ENCODE measurements at places on chromosomes 2 and 18. TPM values are rescaled to one million over a fixed set of nuclear protein-coding genes. Genes with fewer than 3 reads are reported as not detected.

The E2F6 gene
- total RNA-seq, result 15.1 TPM

DNA sequence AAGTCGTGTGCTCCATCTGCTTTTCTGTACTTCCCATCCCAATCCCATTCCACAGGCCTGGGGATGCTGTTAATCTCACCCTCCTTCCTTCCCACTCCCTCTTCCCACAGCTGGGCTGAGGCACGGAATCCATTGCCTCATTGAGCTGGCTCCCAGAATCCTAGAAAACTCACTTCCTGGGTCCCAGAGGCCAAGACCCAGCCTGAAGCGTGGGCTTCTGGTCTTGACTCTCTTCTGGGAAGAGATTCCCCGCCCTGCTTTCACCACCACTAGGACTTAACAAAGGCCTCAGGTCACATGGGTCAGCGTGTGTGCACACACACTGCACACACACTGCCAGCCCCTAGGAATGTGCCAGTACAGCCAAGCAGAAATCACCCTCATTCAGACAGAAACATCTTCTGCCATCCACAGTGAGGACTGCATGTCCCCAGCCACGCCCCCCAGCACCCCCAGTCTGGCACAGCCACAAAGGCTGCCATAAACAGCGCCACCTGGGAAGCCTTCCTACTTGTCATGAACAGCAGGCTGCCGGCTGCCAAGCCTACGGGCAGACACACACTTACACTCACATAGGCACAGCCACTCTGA lies 165.8 kb downstream of the TNS1 start:
- H3K27ac ChIP-seq, result peak overlapping the region; percentile 90
- H3K4me3 ChIP-seq, result no peak overlapping the region
- H3K36me3 ChIP-seq, result peaks cover 37% of the 10 kb centered on the region
- DNase-seq, result no peak

DNA sequence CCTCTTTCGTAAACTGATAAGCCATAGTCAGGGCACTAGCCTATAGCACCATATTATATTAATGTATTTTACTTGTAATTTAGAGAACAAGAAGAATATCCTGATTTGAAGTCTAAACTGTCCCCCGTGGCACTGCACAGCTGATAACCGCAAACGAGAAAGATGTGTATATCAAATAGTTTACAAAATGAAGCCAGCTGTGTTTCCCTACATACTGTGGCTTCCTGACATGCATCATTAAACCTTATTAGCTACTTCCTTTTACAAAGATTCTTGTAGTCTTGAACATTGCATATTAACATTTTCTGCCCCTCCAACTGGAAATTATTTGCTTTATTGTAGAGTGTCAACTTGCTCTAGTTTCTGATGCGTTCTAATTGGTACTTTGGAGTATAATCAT lies 153.5 kb upstream of the NFATC1 start:
- H3K27ac ChIP-seq, result no peak overlapping the region
- H3K4me3 ChIP-seq, result no peak overlapping the region
- H3K36me3 ChIP-seq, result peaks cover 4% of the 10 kb centered on the region
- H3K27me3 ChIP-seq, result no peaks in the 10 kb centered on the region
- no peak for DNase-seq

DNA sequence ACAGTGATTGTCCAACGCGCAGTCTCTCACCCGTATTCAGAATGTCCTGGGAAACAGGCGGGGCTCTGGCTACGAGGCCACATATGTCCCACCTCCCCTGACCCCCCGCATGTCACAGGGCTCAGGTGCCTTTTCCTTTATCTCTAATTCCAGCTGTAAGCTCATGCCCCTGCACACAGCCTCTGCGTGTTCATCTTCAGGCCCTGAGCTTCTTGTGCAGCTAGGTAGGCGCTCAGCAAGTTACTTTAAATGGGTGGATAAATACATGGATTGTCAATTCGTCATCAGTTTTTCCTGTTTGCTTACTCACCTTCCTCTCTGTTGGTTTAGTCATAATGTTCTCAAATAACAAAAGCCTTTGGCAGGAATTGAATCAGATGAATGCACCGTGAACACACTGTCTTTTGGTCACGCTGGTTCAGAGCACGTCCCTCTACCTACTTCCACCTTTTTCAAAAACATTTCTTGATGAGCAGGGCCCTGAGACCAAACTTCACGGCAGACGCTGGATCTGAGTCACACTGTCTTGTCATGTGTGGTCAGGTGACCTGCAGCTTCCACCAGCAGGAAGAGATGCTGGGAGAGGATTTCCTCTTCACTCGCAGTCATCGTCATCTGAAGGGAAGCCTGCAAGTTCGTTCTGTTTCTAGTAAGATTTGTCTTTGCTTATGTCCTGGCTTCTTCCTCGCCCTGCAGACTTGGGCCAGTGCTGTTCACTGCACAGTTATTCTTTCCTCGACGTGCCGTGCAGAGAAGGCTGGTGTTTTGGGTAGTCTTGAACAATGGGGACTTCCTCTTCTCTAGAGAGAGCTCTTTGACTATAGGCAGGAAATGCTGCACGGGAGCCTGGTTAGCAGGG lies 138.1 kb downstream of the PTGR3 start:
- H3K27ac ChIP-seq, result peak overlapping the region; percentile 53
- H3K36me3 ChIP-seq, result no peaks in the 10 kb centered on the region
- peaks cover 8% of the 10 kb centered on the region for H3K4me1 ChIP-seq

All from chondrocyte (in vitro differentiated cells).